ENCODE measurements at places on chromosomes 16 and 17.

- no peak for DNase-seq
Measured at GRCh38 chr17:50181591-50182560, 16.1 kb downstream of the SGCA start.

DNA sequence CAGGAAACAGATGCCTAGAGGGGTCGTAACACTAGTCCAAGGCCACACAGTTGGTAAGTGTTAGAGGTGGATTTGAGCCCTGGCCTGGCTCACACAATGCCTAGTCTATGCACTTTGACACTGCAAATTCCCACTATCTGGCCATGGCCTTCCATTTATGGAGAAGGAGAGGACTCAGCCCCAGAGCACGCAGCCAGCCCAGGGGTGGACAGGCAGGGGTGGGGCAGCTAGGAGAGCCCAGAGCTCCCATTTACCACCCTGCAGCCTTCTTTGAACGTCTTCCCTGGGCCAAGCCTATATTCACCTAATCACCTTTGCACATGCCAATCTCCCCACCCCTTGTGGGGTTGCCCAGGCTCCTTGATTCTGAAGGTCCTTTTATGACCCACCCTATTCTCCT lies 81.2 kb downstream of the DYNLRB2 start:
- DNase-seq = no peak

GRCh38 chr17:15350777-15351477 lies 9.5 kb upstream of the TEKT3 start:
- DNase-seq = no peak

- DNase-seq = no peak
Measured at GRCh38 chr17:47652570-47652969, 2.9 kb downstream of the KPNB1 start.

GRCh38 chr17:80132906-80133625 lies 13.9 kb downstream of the EIF4A3 start:
- no peak for DNase-seq

- no peak for DNase-seq
Measured at GRCh38 chr16:3774156-3774767, 56.9 kb upstream of the TRAP1 start.

- no peak for DNase-seq
Measured at GRCh38 chr17:7848131-7848579, 6.7 kb upstream of the TMEM88 start.

DNA sequence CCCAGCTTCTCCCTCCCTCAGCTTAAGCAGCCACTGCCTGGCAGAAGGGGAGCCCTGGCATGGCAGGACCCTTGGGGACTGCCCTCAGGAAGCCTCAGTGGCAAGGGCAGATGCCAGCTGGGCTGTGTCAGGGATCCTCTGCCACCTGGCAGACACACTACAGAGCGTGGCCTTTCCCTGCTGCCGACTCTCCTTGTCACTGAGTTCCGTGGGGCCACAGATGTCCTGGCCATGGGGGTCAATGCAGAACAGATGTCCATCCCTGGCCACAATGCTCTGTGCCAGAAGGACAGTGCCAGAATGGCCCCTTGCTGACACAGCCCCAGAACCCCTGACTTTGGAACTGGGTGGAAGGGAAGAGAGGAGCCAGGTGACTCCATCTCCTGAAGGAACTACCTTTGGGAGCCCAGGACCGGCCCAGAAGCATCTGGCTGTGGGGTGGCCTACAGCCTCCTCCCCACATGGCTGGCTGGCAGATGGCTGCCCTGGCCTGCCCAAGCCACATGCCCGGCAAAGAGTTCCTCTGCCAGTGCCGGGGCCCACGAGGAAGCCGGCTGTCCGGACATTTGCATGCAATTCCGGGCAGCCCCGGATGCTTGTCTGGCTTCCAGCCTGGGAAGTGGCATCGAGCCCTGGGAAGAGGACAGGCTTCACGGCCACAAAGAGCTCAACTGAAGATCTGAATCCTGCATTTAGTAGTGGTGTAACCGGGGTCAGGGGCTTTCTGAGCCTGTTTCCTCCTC lies 24.1 kb downstream of the NPTX1 start:
- no peak for DNase-seq

GRCh38 chr16:67872631-67873434 lies at the start of gene EDC4:
Gene EDC4, plus strand, starts transcription at chr16:67873052. Its CDS starts 210 bp downstream, at chr16:67873262.
- peak; percentile 88 for DNase-seq

- DNase-seq = no peak
Measured at GRCh38 chr17:57875290-57876022, 25.6 kb upstream of the MRPS23 start.

GRCh38 chr17:45353043-45353442 lies 36.2 kb upstream of the MAP3K14 start:
- DNase-seq = no peak

- no peak for DNase-seq
Measured at GRCh38 chr17:9072696-9073339, 51.5 kb downstream of the NTN1 start.

DNA sequence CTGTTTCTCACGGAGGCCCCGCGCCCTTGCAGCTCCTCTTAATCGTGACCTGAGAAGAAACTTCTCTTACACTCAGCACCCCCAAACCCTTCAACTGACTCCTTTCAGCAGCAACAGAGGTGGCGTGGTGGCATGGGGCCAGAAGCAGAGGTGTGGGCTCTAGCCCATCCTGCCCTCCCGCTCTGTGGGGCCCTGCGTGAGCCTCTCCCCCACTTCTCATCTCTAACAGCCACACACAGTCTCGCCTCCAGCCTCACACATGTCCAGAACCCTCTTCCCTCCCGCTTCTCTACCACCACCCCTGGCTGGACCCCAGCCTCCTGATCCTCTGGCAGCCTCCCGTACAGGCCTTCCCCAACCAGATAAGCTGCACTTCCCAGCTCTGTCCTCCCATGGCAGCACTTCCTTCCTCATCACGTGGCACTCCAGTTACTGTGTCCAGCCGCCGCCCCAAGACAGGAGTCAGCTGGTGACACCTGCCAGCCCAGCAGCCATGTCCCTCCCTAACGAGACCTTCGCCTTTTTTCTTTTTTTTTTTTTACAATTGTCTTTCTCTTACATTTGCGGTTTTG lies 30.5 kb downstream of the NSMCE1 start:
- DNase-seq = no peak

- peak; percentile 17 for DNase-seq
Measured at GRCh38 chr17:48068491-48068961, 20.4 kb downstream of the NFE2L1 start.

DNA sequence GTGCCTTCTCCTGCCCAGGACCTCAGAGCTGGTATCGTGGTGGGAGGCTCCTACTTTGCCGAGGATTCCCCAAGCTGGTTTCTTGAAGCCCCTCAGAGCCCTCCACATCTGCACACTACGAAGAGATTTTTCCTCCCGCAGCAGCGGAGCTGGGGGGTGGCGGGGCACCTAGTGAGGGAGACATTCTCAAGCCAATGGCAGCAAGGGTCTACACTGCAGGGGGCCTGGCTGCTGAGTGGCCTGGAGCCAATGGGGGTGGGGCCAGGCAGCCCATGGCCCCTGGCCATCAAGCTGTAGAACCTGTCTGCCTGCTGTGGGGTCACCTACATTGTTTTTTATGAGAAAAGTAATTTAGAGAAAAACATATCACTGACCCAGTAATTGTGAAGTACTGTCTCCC lies 5.0 kb downstream of the SLC26A11 start:
- DNase-seq = no peak

GRCh38 chr16:11572301-11572995 lies 14.3 kb downstream of the LITAF start:
- peak; percentile 44 for DNase-seq

DNA sequence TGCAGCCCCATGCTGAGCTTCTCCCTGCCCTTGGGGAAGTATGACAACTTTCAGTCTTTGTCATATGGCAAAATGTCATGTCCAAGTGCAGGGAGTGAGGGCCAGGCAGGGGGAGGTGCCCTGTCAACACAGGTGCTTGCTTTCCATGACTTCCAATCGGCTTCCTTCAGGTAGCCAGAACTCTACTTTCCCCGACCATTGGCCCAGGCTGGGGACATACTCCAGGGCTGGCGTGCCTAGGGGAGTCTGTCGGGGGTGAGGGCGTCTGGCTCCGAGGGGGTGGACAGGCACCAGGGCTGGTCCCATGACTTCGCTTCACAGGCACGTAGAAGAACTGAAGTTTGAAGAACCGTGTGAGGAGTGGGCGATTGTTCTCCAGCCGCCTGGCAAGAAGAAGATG lies 19.8 kb upstream of the PIK3R6 start:
- DNase-seq = no peak

DNA sequence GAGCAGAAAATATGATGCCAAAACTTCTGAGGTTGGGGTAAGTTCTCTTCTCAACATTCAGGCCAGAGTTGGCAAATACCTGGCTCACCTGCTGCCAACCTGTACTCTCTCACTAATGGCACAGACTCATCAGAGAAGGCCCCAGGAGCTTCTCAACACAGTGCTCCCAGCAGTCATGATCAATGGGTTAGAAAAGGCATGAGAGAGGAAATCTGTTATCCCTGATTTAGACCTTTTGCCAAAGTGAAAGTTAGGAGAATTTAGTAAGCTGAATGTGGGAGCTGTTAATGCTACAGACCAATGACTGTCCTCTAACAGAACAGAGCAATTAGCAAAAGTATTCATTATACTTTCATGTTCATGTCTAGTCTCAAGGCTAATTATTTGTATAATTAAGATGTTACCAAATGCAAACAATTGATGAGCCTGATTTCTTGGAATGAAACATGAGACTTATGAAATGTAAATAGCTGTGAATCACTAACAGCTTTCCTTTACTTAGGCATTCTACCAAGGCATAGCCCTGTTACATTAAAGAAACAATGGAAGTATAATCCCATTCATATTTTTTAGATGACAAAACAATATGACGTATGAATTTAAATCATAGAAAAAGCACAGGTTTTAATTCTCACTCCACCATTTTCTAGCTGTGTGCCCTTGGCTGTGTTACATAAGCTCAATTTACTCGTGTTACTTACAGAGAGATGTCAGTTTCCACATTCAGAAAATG lies 68.7 kb upstream of the MARCHF10 start:
- DNase-seq = no peak

DNA sequence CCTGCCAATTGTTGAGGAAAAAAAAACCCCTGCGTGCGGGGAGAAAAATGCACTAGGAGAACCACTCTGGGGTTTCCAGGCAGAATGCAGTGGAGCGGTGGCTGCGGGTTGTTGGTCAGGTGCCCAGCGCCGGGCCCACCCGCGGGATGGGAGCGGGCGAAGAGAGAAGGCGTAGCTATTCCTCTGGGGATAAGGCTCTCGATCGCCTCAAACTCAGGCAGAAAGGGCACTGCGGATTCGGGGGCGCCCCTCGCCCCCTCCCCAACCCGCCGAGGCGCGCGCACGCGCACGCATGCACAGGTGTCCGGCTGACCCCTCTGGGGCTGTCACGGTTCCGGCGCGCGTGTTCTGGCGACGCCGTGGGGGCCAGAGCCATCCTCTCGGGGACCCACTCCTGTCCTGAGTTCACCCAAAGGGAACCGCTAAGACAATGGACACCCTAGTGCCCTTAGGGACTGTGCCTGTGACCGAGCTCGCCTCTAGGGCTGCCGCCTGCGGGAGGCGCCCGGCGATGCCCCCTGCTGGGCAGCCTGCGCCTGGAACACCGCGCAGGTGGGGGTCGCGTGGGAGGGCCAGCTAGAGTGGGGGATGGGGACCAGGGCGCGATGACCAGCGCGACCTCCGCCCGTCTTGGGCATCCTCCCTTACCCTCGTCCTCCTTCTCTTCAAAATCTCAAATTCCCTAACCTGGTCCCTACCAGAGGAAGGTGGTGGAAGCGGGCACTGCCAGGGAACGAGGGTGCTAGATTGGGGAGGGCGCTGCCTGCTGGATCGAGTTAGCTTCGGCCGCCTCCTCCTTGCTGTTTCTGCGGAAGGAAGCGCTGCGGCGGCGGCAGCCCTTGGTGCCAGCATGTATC lies 14.4 kb upstream of the CBX8 start:
- DNase-seq = peak; percentile 31

DNA sequence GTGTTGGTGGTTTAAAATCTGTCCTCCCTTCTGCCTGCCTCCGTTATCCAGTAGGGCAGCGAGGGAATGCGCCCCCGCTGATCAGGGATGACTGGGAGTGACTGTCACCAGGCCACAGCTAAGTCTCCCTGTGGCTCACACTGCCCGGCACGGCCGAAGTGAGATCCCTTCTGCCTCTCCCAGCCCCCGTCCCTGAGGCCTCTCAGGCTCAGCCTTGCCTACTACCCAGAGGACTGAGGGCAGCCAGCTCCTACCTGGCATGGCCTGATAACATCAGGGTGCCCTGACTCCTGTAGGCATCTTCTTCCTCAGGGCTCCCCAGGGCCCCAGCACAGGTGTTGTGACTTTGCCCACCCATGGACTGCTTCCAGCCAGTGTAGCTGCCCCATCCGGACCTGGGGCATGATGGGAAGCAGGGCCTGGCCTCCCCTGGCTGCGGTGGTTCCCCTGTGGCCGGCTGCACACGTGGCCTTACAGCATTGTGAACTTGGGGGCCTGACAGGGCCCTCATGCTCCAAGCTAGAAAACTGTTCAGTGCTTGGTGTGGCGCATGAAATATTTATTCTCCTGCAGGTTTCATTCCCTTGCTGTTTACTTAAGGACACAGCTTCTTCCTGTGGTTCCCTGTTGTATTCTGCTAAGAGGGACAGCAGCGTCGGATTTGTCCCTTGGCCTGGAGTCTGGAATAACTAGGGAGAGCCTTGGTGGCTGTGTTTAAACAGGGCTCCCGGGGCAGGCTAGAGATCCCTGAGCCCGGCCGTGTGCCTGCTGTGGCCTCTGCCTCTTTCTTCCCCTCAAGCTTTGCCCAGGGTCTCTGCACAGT lies 30.0 kb downstream of the GINS2 start:
- DNase-seq = no peak

DNA sequence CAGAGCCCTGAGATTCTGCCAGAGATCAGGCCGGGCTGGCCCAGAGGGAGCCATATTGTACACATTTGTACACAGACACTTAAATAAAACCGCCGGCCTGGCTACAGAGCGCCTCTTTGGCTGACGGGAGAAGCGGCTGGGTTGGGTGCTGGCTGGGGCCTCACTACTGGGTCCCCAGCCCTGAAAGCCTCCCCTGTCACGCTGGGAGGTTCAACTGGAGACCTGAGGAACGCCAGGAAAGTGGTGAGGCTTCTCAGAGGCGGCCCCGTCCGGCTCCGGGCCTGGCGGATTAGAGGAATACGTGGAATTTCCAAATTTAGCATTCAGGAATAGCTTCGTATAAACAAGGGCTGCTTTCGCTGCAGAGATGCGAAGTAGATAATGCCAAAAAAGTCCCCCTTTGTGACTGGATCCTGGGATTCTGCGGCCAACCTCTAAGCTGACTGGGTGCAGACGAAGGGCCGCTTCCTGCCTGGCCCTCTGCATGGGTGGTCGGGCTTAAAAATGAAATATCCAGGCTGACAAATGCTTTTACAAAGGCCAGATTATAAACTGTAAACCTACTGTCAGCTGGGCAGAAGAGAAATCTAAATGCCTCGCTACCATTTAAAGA lies 252.4 kb downstream of the IRF8 start:
- no peak for DNase-seq

DNA sequence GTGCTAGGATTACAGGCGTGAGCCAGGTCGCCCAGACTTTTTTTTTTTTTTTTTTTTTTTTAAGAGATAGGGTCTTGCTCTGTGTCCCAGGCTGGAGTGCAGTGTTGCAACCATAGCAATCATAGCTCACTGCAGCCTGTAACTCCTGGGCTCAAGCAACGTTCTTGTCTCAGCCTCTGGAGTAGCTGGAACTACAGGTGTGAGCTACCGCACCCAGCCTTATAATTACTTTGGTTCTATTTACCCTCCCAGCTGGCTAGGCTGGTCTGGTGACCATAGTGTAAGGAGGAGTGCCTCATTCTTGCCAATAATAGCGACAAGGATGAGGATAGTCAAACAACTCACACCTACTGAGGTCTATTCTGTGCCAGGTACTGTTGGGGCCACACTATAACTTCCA lies 39.6 kb upstream of the USP7 start:
- DNase-seq = no peak
